Glomerular endothelial cell (primary cell): ENCODE measurements at places on chromosomes 3 and 15. TPM values are rescaled to one million over a fixed set of nuclear protein-coding genes. Genes with fewer than 3 reads are reported as not detected.

The SCAANT1 gene
- not detected in 2 replicates for total RNA-seq

The NRG4 gene
- total RNA-seq, result not detected in 2 replicates

The JAGN1 gene
- total RNA-seq, result 31.1 and 47.8 TPM in 2 replicates

The ANKUB1 gene
- not detected in 2 replicates for total RNA-seq

The SERPINI2 gene
- not detected in 2 replicates for total RNA-seq

The CAMKV gene
- not detected in 2 replicates for total RNA-seq

The UCN2 gene
- 0.24 and 1.2 TPM in 2 replicates for total RNA-seq

The ARRDC4 gene
- total RNA-seq, result 8.0 and 8.4 TPM in 2 replicates

The SLC9C1 gene
- total RNA-seq, result not detected in 2 replicates

The IQCB1 gene
- total RNA-seq, result 12.1 and 16.6 TPM in 2 replicates

The NDUFB4 gene
- 150 and 170 TPM in 2 replicates for total RNA-seq

The TRAIP gene
- 2.7 and 5.2 TPM in 2 replicates for total RNA-seq

The FAH gene
- 14.9 and 23.9 TPM in 2 replicates for total RNA-seq

The LMAN1L gene
- total RNA-seq, result 0.64 TPM in 1 of 2 replicates, not detected in the other

The USP4 gene
- 24.2 and 36.1 TPM in 2 replicates for total RNA-seq

The FGF12 gene
- 2.1 and 6.4 TPM in 2 replicates for total RNA-seq

The MESP2 gene
- total RNA-seq, result 0.15 TPM in 1 of 2 replicates, not detected in the other

The ACOX2 gene
- total RNA-seq, result 0.10 and 4.7 TPM in 2 replicates

The SLC12A8 gene
- 1.4 and 1.9 TPM in 2 replicates for total RNA-seq

The WDR72 gene
- total RNA-seq, result 0.34 TPM in 1 of 2 replicates, not detected in the other

The MOBP gene
- total RNA-seq, result 0.23 TPM in 1 of 2 replicates, not detected in the other

The ROBO1 gene
- 35.2 and 39.3 TPM in 2 replicates for total RNA-seq

The IGSF10 gene
- under 0.01 and 0.18 TPM in 2 replicates for total RNA-seq

The CLDND1 gene
- 112 and 118 TPM in 2 replicates for total RNA-seq

The MLF1 gene
- 11.8 and 12.2 TPM in 2 replicates for total RNA-seq

The BTBD1 gene
- 94.9 and 111 TPM in 2 replicates for total RNA-seq

The NMD3 gene
- total RNA-seq, result 35.4 and 45.8 TPM in 2 replicates

The WDR53 gene
- 4.5 and 7.6 TPM in 2 replicates for total RNA-seq

The ZNF860 gene
- total RNA-seq, result 1.2 and 1.5 TPM in 2 replicates

The LYZL4 gene
- total RNA-seq, result not detected in 2 replicates
